H9 (cell line): ENCODE measurements at places on chromosomes 7 and 10. TPM values are rescaled to one million over a fixed set of nuclear protein-coding genes. Genes with fewer than 3 reads are reported as not detected.

The DNAJC12 gene
- total RNA-seq = 0.85 and 0.90 TPM in 2 replicates

The SVIL gene
- 13.1 and 15.3 TPM in 2 replicates for total RNA-seq

The TRIM4 gene
- total RNA-seq = 6.9 and 7.3 TPM in 2 replicates

The ADRA2A gene
- total RNA-seq = 1.4 and 1.5 TPM in 2 replicates

The PBLD gene
- total RNA-seq = 2.4 and 3.5 TPM in 2 replicates

The OPN1SW gene
- total RNA-seq = not detected in 2 replicates

- peaks cover 13% of the 10 kb centered on the region; the same call in 2 of the 3 replicates for H3K36me3 ChIP-seq
- no peak overlapping the region for H3K4me3 ChIP-seq
- peaks cover 15% of the 10 kb centered on the region for H3K4me1 ChIP-seq
- DNase-seq = peak; percentile 63
- H3K27ac ChIP-seq = peak overlapping the region; percentile 69
- H3K27me3 ChIP-seq = no peaks in the 10 kb centered on the region
These were observed 100.2 kb downstream of the MMRN2 start for GRCh38 chr10:86857128-86857721.

- no peak overlapping the region for H3K27ac ChIP-seq
- H3K27me3 ChIP-seq = no peaks in the 10 kb centered on the region
These were observed 712.1 kb upstream of the IGFBP3 start for GRCh38 chr7:46633200-46633599.

DNA sequence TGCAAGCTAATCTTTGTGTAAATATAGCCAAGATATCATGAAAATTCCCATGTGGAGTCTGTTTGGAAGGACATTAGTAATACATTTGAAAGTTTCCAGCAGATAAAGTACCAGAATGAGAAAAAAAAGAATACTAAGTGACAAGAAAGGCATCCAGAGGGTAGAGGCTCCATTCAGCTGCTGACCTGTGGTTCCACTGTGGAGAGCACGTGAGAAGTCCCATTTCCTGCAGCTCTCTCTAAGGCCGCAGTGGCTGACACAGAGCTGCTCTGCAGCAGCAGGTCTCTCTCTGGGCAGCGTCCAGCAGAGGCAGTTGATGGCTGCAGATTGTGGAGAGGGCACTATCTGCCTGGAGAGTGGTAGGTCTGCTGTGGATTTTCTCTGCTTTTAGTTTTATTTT, 100.1 kb upstream of the TMEM72 start:
- H3K4me3 ChIP-seq = no peak overlapping the region
- peaks cover 2% of the 10 kb centered on the region for H3K4me1 ChIP-seq
- H3K27me3 ChIP-seq = no peaks in the 10 kb centered on the region
- DNase-seq = no peak
- no peak overlapping the region for H3K27ac ChIP-seq

- no peak for DNase-seq
- H3K4me3 ChIP-seq = no peak overlapping the region
- no peaks in the 10 kb centered on the region for H3K4me1 ChIP-seq
- no peaks in the 10 kb centered on the region; the same call in 2 of the 3 replicates for H3K36me3 ChIP-seq
- no peak overlapping the region for H3K27ac ChIP-seq
- H3K27me3 ChIP-seq = no peaks in the 10 kb centered on the region
These were observed 290.5 kb upstream of the AKR1E2 start for GRCh38 chr10:4535521-4535920.

- no peaks in the 10 kb centered on the region for H3K4me1 ChIP-seq
- H3K36me3 ChIP-seq = no peaks in the 10 kb centered on the region
- H3K4me3 ChIP-seq = no peak overlapping the region
- DNase-seq = no peak
- H3K27ac ChIP-seq = no peak overlapping the region
These were observed 122.3 kb downstream of the PPP1R3A start for GRCh38 chr7:113796557-113796956.

GRCh38 chr10:3412071-3412582, 239.5 kb upstream of the PITRM1 start:
- DNase-seq = no peak
- no peaks in the 10 kb centered on the region for H3K36me3 ChIP-seq
- H3K4me1 ChIP-seq = no peaks in the 10 kb centered on the region
- H3K4me3 ChIP-seq = no peak overlapping the region
- no peaks in the 10 kb centered on the region for H3K27me3 ChIP-seq

- no peaks in the 10 kb centered on the region for H3K27me3 ChIP-seq
- peaks cover 4% of the 10 kb centered on the region for H3K4me1 ChIP-seq
- no peak for DNase-seq
- H3K27ac ChIP-seq = no peak overlapping the region
These were observed 494.3 kb downstream of the AUTS2 start for GRCh38 chr7:70092314-70093204.

DNA sequence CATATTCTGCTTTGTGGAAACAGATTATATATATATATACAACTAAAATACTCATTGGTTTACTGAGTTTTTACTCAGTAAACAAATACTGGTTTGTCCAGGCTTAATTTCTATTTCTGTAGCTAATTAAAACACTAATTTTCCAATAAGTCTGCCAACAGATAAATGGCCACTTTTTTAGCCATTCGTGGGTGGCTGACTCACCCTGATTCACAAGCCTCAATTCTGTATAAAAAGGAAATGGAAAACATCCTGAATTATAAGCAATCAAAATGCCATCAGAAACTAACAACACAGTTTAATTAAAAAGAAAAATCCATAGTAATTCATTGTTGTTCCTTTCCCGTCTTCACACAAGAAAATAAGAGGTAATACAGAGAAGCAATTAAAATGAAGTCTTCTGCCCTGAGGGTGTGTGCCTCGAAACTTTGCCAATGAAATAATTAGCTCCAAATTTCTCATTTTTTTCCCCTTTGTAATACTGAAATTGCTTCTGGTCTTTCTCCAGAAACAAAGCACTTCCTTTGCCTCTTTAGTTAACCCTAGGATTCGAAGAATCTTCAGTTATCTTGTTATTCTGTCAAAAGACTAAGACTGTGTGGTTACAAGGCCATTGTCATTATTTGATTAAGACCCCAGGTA, 118.7 kb upstream of the PTN start:
- no peak overlapping the region for H3K27ac ChIP-seq
- H3K4me1 ChIP-seq = no peaks in the 10 kb centered on the region
- H3K4me3 ChIP-seq = no peak overlapping the region
- no peaks in the 10 kb centered on the region for H3K27me3 ChIP-seq

DNA sequence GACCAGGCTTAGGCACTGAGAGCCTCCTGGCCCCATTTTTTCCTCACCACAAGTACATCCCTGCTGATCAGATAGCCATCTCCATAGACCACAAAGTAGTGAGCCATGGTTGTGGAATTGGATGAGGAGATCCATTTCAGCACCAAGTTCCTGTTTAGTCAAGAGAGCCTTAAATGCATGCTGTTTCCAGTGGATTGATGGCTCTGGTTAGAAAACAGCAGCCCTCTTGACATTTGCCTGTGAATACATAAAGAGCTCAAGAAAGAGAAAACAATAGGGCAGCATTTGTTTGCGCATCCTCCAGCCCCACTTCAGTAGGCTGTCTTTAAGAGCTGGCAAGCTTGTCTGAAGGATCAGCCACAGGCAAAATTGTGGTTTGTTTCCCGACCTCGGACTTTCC, 251.2 kb downstream of the POU6F2 start:
- H3K27me3 ChIP-seq = no peaks in the 10 kb centered on the region
- no peak overlapping the region for H3K27ac ChIP-seq
- H3K36me3 ChIP-seq = no peaks in the 10 kb centered on the region
- peaks cover 6% of the 10 kb centered on the region; the same call in 1 of the 2 replicates for H3K4me1 ChIP-seq
- DNase-seq = peak; percentile 41
- no peak overlapping the region for H3K4me3 ChIP-seq
